ENCODE measurements at places on chromosomes 12 and 14. TPM values are rescaled to one million over a fixed set of nuclear protein-coding genes. Genes with fewer than 3 reads are reported as not detected.

DNA sequence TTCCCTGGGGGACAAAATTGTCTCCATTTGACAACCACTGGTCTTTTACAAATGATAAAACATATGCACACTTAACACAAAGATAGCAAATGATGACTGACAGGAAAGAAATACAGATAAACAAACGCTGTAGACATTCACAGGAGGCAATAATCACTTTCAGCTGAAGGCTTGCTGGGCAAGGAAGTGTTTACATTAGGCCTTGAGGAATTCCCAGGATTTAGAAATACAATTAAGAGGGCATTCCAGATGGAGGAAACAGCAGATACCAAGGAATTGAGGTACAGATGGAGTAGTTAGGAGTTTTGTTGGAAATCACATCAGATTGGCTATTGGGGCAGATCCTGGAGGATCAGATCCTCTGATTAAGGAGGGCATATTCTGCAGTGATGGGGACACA is 93.9 kb downstream of the DYRK2 start:
- DNase-seq, result no peak

- no peak for DNase-seq
Observed at GRCh38 chr12:93743999-93744689, 67.0 kb downstream of the CRADD start.

GRCh38 chr12:67694306-67694900 is 45.9 kb downstream of the DYRK2 start:
- DNase-seq, result no peak

Gene NAV3
- polyA plus RNA-seq, result 29.8 TPM

- no peak for DNase-seq
Observed at GRCh38 chr12:109445191-109445609, 31.9 kb downstream of the KCTD10 start.

GRCh38 chr12:130955238-130955816 is 1.6 kb downstream of the ADGRD1 start:
- no peak for DNase-seq

Gene TBX5
- 16.8 TPM for polyA plus RNA-seq
